Stimulated activated CD8-positive, alpha-beta memory T cell treated with anti-CD3 and anti-CD28 coated beads, Interleukin-15, amount 100 ng/mL, for 1 hour (primary cell): ENCODE measurements at places on chromosomes 12 and 14.

DNA sequence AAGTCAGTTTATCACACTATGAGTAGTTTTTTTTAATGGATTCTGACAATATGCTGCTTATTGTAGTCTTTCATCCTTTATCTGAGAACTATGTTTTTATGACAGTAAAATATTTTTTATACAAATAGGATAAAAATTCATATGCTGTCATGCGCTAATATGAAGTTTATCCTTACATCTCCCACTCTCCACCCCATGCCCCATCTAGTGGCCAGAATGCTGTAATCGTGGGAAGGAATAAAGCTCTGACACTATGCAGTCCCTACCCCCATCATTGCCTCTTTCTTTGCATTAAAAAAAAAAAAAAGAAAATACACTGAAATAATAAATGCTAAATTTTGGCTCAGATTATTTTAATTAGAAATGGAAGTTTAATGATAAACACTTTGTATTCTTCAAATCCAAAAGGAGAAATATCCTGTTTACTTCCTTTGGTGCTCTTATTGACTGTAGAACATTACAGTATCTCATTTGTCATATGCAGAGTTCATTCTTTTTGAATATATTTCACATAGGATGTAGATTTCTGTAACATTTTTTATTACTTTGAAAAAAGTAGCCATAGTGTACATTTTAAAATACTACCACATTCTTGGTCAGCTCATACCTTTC, 145.9 kb upstream of the SLCO1C1 start:
- DNase-seq = no peak

DNA sequence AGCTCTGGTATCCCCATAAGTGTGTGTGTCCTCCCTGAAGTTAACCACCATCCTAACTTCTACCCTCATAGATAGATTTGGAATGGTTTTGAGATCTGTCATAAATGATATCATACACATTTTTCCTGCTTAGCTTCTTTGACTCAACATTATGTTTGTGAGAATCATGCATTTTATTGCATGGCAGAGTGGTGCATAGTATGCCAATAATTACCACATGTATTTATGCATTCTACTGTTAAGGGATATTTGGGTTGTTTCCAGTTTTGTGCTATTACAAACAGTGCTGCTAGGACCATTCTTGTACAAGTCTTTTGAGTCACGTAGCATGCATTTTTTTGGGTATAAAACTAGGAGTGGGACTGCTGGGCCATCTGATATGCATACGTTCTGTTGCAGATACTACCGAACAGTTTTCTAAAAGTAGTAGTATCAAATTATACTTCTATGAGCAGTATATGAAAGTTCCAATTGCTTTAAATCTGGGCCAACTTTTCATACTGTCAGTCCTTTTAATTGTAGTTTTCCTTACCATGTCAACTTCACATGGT, 13.4 kb downstream of the GRIP1 start:
- DNase-seq = no peak

DNA sequence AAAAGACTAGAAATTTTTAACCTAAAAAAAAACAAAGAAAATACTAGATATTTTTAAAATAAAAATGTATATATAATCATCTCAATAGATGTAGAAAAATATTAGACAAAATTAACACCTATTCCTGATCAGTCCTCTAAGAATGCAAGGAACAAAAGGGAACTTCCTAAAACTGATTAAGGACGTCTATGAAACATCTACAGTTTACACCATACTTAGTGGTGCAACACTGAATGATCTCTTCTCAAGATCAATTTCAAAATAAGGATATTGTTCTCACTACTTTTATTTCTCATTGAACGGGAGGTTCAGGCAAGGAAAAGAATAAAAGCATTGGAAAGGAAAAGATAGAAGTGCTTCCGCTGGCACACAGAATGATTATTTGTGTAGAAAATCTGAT, 16.0 kb downstream of the OLR1 start:
- DNase-seq = no peak

DNA sequence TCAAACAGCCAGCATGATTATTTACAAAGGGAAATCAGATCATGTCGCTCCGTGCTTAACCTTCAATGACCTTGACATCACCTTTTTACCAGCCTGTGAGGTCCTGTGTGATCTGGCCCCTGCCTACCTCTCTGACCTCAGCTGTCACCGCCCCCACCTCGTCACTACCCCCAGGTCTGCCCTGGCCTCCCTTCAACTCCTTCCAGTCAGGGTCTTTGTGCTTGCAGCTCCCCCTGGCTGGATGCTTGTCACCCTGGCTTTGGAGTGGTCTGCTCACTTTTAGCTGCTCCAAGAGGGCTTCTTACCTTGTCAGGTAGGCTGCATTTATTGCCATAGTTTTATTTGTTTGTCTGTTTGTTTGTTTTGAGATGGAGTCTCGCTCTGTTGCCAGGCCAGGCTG, 8.2 kb upstream of the MAX start:
- no peak for DNase-seq

DNA sequence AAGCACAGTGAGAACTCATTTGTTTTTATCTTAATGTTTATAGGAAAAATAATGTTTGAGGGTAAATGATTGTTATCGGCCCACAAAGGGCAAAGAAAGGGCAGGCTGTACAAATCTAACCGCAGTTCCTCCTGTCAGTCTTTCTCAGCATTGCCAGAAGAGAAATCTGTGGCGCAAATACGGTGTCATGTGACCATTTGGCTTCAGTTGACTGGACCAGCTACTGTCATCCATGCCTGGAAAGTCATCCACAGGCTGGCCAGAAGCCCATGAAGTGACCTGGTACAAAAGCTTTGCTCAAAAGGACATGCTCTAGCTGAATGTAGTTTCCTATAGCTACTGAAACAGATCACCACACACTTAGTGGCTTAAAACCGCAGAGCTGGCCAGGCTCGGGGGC, 43.6 kb downstream of the HCAR2 start:
- no peak for DNase-seq

GRCh38 chr12:94206886-94207285, 58.5 kb downstream of the PLXNC1 start:
- no peak for DNase-seq

DNA sequence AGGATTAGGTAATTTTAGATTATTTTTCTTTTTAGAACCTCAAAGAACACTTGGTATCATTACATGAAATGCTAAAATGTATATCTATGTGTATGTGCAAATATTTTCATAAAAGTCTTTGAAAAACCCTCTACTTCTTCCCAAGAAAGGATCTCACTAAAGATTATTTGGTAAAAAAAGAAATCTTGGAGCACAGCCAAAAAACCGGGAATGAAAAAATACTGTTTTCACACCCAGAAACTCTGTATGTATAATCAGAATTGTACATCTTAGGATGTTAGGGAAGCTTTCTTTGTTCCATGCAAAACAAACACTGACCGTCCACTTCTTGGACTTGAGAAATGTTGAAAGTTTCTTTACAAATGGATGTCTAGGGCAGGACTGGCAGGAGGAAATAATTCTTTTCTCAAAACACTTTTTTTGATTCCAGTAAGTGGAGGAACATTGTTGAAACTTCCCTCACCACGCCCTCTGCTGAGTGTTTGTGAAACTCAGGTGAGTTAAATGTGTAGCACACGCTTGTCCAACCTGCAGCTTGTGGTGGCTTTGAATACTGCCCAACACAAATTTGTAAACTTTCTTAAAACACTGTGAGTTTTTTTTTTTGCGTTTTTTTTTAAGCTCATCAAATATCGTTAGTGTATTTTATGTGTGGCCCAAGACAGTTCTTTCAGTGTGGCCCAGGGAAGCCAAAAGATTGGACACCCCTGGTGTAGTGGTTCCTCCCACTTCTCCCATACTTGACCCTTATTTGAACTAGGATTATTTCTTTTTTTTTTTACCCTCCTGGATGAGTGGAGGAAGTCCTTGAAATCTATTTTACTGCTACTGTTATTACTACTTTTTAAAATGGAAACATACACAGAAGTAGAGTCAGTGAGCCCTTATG, 26.6 kb downstream of the FBXO34 start:
- no peak for DNase-seq

- DNase-seq = no peak
Observed at GRCh38 chr14:90815822-90816662, at the start of gene TTC7B. Gene TTC7B, minus strand, starts transcription at chr14:90816430. Its CDS starts 135 bp downstream, at chr14:90816295.

DNA sequence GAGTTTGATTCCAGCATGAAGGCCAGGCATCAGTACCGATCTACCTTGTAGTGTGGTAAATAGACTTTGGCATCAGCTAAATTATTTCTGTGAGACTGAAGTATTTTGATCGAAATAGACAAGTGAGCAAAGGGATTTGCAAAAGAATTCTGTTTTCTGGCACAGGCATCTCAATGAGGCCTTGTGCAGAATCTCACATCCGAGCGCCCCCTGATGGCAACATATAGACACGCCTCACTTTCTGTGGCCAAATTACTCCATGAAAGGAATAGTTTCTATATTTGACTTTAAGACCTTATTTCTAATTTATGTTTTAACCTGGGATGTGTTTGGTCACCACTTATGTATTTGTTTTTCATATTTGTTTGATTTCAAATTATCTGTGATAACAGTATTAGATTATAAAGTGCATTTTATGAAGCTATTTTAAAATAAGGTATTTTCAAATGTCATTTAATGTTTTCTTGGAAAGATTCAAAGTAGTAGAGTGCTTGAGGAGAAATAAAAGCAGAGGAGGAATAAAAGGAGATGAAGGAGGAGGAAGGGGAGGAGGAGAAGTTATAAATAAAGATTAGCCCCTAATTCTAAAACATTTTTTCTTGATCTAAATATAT, 731.9 kb downstream of the NRXN3 start:
- no peak for DNase-seq

GRCh38 chr14:101068313-101069227, 165.0 kb upstream of the RTL1 start:
- DNase-seq = no peak

- DNase-seq = no peak
Observed at GRCh38 chr12:74985293-74985985, 224.2 kb downstream of the KCNC2 start.

DNA sequence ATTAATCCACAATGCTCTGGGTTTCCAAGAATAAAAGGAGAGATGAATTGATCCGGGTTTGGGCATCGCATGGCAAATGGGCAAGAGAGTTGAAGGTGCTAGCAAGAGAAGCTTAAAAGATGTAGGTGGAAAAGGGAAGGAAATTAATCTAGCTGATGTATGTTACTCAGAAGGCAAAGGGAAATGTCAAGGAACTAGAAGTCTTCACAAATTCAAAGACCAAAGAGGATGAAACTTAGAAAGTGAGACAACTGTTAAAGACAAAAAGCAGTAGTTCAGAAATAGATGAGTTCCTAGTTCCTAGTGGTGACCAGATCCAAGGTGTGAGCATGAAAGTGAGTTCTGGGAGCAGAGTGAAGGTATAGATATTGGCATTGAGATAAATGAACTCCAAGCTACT, 228.3 kb downstream of the SEC23A start:
- DNase-seq = no peak

- no peak for DNase-seq
Observed at GRCh38 chr12:25970082-25970481, 11.6 kb downstream of the RASSF8 start.

DNA sequence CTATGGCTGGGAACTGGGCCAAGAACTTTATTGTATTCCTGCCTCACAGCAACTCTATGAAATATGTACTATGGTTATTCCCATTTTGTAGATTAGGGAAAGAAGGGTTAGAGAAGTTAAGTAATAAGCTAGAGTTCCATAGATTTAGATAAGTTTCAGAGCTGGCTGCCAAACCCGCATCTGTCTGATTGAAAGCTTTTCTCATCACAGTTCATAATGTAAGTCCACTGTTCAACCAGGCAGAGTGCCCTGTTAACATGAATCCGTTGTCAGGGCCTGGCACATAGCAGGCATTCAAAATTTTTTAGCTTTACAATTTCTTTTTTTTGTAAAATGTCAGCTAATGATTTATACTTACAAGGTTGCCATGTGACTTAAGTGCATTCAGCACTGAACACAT, 467.3 kb downstream of the NRXN3 start:
- no peak for DNase-seq

GRCh38 chr14:73728717-73729330, 14.6 kb upstream of the PNMA1 start:
- peak; percentile 86 for DNase-seq

DNA sequence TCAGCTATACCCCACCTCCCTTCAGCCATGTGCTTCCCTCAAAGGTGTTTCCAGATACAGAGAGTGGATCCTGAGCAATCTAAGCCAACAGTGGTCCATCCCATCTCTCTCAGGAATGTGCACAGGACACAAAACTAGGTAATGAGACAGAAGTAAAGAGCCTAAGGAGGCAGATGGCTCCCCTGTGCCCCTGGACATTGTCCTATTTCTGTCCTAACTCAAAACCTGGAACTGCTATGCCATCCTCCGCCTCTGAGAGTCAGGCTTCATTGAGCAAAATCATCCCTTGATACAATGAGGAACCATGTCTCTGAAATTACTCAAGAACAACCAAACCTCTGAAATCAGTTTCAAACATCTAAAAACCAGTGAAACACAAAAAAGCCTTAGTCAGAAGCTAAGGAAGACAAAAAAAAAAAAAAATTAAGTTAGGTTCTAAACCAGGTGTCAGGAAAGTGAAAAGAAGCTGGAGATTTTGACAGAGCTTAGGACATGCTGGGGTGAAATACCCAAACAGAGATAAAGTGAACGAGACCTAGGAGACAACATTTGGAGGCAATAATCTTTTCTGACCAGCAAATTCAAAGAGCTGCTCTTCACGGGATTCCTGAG, 200.3 kb upstream of the PLEKHG7 start:
- no peak for DNase-seq

DNA sequence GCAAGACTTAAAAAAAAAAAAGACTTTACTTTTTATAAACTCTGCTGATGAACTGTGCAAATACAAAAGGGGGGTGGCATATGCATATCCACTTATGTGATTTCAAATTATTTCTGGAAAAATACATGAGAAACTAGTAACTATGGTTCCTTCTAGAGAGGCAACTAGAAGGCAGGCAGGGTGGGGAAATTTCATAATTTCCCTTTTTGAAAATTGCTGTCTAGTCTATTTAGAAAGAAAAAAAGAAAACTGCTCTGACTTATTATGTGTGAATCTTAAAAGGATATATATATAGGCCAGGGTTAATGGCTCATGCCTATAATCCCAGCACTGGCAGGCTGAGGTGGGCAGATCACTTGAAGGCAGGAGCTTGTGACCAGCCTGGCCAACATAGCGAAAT, 42.3 kb downstream of the ANAPC7 start:
- no peak for DNase-seq

- DNase-seq = no peak
Observed at GRCh38 chr14:105882626-105883025, 356.2 kb downstream of the TMEM121 start.

GRCh38 chr12:1791104-1791841, 29.1 kb upstream of the LRTM2 start:
- DNase-seq = peak; percentile 49

DNA sequence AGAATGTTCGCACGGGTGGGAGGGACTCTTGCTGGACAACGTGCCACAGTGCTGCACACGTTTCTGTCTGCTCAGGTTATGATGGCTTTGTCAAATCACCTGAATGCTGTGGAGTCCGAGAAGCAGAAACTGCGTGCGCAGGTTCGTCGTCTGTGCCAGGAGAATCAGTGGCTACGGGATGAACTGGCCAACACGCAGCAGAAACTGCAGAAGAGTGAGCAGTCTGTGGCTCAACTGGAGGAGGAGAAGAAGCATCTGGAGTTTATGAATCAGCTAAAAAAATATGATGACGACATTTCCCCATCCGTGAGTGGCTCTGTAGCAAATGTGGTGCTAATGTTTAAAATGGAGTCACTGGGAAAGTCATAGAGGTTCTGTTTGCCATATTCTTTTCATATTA, 28.5 kb downstream of the KLC1 start:
- DNase-seq = no peak

- DNase-seq = no peak
Observed at GRCh38 chr14:84084056-84084630, 1445.8 kb upstream of the FLRT2 start.

GRCh38 chr14:102717276-102717675, 60.0 kb upstream of the TRAF3 start:
- no peak for DNase-seq

- DNase-seq = no peak
Observed at GRCh38 chr12:122878780-122879612, 16.9 kb downstream of the VPS37B start.
